ENCODE measurements at places on chromosomes 7 and 10.

- DNase-seq: no peak
Measured at GRCh38 chr7:15821484-15822427, 135.3 kb upstream of the MEOX2 start.

GRCh38 chr10:50613726-50614443 is 9.9 kb downstream of the SGMS1 start:
- no peak for DNase-seq

DNA sequence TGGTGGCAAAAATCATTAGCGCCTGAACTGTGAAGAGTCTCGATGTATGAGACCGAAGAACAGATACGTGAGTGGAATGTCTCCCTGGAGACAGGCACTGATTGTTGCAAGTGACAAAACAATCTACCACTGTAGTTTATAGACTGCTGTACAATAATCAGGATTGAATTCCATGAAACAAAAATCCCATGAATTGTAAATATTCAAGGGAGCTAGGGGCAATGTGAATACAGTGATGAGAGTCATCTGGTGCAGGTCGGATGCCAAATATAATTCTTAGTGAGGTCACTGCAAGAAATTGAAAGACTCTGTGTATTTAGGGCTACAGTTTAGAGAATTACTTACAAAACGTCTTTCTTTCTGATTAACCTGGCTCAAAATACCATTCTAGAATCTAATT is 594.4 kb upstream of the VSTM2A start:
- DNase-seq: no peak

GRCh38 chr7:112743811-112744210 is 46.4 kb downstream of the TMEM168 start:
- no peak for DNase-seq

DNA sequence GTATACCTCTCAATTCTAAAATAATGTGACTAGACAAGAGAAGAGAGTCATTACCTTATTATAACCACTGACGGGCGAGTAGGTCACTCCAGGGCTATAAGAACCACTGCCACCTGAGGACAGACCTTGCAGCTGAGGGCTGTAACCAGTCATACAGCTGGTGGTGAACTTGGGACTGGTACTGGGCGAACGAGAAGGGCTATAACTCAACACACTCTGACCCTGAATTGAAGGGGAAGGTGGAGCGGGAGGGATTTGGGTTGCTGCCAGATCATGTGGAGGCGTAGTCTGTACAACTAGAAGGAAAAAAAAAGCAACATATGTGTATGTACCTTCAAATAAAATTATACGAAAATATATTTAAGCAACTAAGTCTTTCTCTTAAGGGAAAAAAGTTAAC is 3.4 kb downstream of the TMEM209 start:
- DNase-seq: no peak

DNA sequence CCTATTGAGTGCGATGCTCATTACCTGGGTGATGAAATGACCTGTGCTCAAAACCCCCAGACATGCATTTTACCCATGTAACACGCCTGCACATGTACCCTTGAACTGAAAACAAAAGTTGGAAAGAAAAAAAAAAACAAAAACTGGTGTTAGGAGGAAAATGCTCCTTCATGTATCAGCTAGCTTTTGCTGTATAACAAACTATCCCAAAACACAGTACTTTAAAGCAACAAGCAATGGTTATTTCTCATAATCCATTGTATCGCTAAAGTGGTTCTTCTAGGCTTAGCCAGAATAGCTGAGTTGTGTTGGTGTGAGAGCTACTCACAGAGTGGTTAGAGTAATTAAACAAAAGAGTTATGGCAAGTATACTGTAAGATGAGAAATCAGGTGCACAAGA is 12.2 kb upstream of the GALNT11 start:
- no peak for DNase-seq

GRCh38 chr7:45660901-45661211 is 86.7 kb downstream of the ADCY1 start:
- no peak for DNase-seq

DNA sequence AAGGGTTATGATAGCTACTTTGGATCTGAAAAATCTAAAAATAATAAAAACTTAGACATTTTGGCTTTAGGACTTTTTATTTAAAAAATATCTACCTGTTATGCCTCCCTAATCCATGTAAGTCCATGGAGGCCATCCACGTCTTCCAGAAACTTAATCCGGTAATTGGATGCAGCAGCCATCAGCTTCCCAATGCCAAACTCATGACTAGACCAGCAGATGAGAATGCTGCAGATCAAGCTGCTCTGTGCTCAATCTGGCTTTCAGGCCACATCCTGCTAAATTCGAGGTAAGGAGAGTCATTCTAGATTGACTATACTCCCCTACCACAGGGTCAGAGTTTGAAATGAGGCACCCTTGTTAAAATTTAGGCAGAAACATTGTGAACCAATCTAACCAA is 168.5 kb upstream of the TCERG1L start:
- DNase-seq: no peak
